Vagina (tissue), 2 donors: ENCODE measurements at places on chromosomes 7 and 10. TPM values are rescaled to one million over a fixed set of nuclear protein-coding genes. Genes with fewer than 3 reads are reported as not detected.

DNA sequence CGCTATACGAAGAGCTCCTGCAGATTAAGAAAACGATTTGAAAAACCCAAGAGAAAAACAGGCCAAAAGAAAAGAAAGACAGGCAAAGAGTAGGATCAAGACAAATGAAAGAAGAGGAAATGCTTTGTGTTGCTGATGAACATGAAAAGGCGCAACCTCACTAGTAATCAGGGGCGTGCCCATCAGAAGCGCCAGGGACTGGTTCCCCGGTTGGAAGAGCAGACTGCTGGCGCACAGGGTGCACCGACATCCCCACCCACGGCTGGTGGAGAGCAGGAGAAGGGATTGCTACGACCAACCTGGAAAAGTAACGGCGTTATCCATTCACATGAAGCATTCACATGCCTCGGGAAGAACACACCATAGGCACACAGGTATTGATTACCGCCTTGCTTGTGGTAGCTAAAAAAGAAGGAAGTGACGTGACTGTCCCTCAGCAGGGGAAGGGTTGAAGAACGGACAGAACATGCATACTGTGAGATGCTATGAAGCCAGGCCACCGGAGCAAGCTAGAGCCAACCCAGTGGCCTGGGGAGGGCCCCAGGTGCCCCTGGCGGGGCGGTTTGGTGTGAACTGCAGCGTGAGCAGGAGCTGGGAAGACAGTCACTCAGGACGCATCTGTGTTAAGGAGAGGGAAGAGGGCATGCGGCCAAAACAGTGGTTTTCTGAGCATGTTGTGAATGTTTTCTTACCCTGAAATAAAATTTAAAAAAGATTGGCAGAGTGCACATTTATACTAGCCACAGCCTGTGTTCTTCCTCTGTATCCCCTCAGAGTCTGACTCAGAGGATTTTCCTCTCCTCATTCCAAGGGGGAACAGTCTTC lies 18.3 kb downstream of the AGAP3 start:
- H3K36me3 ChIP-seq, result no peaks in the 10 kb centered on the region
- no peaks in the 10 kb centered on the region for H3K27me3 ChIP-seq
- peaks cover 24% of the 10 kb centered on the region for H3K4me1 ChIP-seq
- peak overlapping the region; percentile 11 for H3K27ac ChIP-seq

DNA sequence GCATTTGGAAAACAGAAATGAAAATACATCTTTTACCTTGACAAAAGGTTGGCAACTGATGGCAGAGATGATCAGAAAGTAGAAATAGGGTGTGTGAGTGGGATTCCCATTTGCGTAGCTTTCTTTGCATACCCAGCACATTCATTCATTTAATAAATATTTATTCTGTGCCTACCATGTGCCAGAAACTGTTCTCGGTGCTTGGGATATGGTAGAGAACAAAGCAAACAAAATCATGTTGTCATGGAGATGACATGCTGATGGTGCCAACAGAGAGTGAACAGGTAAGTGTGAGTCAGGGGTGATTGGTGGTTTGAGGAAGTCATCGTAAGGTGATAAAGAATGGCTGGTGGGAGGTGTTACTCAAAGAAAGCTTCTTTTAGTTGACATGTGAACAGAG lies 45.4 kb downstream of the CACNB2 start:
- H3K27me3 ChIP-seq, result no peaks in the 10 kb centered on the region
- no peak overlapping the region for H3K27ac ChIP-seq
- H3K4me1 ChIP-seq, result no peaks in the 10 kb centered on the region
- H3K36me3 ChIP-seq, result no peaks in the 10 kb centered on the region

- H3K27ac ChIP-seq, result no peak overlapping the region
- no peaks in the 10 kb centered on the region for H3K27me3 ChIP-seq
- no peaks in the 10 kb centered on the region for H3K4me1 ChIP-seq
- H3K36me3 ChIP-seq, result no peaks in the 10 kb centered on the region
- DNase-seq, result no peak
- H3K4me3 ChIP-seq, result no peak overlapping the region
Measured at GRCh38 chr10:37992083-37992482, 15.6 kb upstream of the ZNF25 start.

GRCh38 chr7:149638566-149639320 lies 134.6 kb downstream of the ZNF467 start:
- H3K36me3 ChIP-seq, result no peaks in the 10 kb centered on the region
- no peak overlapping the region for H3K27ac ChIP-seq
- H3K27me3 ChIP-seq, result no peaks in the 10 kb centered on the region

The VAX1 gene
- not detected for total RNA-seq

DNA sequence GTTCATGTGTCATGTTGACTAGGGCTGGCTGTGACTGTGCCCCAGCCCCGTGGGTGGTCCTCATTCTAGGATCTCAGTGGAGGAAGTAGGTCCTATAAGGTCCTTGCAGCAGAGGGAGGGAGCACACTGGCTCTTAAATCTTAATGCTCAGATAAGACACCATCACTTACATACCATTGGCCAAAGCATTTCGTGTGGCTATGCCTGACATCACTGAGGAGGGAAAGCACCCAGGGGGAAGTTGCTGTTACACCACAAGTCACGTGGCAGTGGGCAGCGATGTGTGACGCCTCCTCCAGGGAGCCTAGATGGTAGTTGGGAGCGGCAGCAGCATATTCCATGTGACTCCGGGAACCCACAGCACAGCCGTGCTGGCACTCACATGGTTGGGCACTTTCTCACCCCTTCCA lies 224.7 kb upstream of the SH2B2 start:
- DNase-seq, result no peak
- no peak overlapping the region for H3K27ac ChIP-seq
- H3K4me3 ChIP-seq, result no peak overlapping the region
- H3K27me3 ChIP-seq, result no peaks in the 10 kb centered on the region
- no peaks in the 10 kb centered on the region for H3K36me3 ChIP-seq
- peaks cover 19% of the 10 kb centered on the region for H3K4me1 ChIP-seq

DNA sequence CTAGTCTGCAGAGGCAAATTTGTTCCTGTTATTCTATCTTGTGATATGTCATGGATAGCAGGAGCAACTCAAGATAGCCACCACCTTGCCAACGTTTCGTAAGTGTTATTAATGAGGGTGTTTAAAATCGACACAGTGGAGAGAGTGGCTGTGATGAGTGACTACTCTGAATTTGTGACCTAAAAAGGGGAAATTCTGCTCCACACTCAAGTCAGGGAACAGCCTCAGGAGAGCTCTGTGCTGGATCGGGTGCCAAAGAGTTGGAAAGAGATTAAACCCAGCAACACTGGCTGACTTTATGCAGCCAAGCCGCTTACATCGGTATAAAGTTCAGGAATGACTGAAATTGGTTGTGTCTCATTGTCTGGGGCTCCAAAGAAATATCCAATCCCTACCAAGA lies 9.5 kb downstream of the TACC2 start:
- H3K27ac ChIP-seq, result no peak overlapping the region
- no peak for DNase-seq
- no peaks in the 10 kb centered on the region for H3K36me3 ChIP-seq
- H3K4me1 ChIP-seq, result peaks cover 23% of the 10 kb centered on the region
- H3K4me3 ChIP-seq, result no peak overlapping the region

DNA sequence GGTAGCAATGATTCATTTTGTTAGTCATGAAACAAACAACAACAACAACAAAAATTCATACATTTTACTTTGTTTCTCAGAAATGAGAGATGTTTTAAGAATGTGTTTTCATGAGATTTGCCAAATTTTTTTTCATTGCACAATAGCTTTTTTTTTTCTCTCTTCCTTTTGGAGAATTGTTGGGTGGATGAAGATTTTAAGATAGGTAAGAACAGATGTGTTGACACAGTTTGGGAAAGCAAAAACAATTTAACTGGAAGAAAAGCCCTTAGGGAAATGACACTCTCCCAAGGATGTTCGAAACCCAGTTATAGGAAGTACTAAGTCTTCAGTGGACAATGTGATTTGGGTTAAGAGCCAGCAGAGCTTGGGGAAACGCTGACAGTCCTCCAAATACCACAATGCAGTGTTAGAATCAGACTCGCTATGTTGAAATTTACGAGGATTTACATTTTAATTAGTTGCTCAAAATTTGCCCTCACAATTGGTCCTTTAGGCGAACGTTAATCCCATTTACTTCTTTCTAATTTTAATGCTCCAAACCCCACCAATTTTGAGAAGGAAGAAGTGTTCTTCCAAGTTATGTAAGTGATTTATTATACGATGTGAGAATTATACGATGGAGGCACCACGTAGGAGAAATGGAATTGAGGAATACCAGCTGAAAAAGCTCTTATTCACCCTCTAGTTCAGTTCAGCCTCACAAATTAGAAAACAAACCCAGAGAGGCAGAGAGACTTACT lies 61.2 kb downstream of the HHEX start:
- no peaks in the 10 kb centered on the region for H3K27me3 ChIP-seq
- H3K27ac ChIP-seq, result no peak overlapping the region
- H3K4me1 ChIP-seq, result no peaks in the 10 kb centered on the region

DNA sequence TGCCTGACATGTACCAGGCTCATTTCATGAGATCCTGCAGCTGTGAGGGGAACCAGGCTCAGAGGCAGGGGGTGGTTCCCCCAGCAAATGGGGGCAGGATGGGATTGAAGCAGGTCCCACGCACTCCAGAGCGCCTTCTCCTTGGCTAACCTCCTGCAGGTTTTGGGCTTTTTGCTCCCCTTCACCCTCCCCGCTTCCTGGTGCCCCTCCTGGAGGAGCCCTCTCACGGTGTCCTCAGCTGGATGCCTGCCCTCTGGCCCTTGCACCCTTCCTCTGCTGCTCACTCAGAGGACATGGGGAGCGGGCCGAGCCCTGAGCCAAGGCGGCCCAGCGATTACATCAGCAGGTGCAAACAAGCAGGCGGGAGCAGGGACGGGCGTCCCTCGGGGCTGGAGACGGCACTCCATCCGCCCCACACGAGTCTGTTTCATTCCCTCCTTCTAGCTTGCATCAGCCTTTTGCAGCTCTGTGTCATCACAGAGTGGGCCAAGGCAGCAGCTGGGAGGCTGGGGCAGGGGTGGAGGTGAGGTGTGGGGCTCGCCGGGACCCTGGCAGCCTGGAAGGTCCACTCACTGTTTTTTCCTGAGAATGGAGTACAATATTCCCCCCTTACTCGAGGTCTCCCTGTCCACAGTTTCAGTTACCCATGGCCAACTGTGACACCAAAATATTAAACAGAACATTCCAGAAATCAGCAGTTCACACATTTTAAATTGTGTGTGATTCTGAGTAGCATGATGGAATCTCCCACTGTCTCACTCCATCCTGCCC lies 52.7 kb upstream of the SLC29A3 start:
- no peaks in the 10 kb centered on the region for H3K27me3 ChIP-seq
- no peak overlapping the region for H3K27ac ChIP-seq
- H3K36me3 ChIP-seq, result no peaks in the 10 kb centered on the region
- peaks cover 48% of the 10 kb centered on the region for H3K4me1 ChIP-seq
- no peak overlapping the region for H3K4me3 ChIP-seq

The PCLO gene
- 10.8 TPM for total RNA-seq

The ELAPOR2 gene
- total RNA-seq, result 5.6 TPM

The SPDYE8 gene
- not detected for total RNA-seq

The SORBS1 gene
- total RNA-seq, result 116 TPM

The PSD gene
- 6.4 TPM for total RNA-seq

DNA sequence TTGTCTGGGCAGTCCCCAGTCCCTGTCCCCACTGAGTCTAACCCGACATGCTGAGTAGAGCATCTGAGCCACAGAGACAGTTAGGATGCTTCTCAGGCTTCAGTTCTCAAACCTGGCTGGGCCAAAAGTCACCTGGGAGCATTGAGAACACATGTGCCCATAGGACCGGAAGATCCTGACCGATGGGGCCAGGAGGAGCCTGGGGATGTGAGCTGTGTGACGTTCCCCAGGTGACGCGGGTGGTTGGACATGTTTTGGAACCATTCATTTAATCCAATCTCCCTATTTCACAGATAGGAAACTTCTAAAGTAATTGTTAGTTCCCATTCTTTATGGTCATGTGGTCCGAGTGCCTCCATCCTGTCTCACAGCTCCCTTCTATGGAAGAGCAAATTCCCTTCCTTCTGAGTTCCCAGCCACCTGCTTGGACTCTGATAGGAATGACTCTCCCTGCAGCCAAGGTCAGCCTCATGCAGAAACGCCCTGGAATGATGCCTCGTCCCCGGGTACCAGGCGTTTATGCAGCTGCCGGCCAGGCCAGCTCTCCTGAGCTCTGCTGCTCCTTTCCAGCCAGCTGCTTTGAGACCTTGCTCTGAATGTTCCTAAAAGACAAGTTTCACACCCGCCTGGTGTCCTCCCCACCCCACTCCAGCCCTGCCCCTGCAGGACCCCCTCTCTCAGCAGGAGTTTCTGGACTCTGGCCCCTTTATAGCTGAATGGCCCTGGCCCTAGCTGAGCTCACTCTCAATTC lies 166.5 kb upstream of the RHEB start:
- H3K36me3 ChIP-seq, result no peaks in the 10 kb centered on the region
- H3K27ac ChIP-seq, result peak overlapping the region; percentile 24
- H3K4me1 ChIP-seq, result peaks cover 39% of the 10 kb centered on the region
- H3K4me3 ChIP-seq, result no peak overlapping the region
- H3K27me3 ChIP-seq, result no peaks in the 10 kb centered on the region

DNA sequence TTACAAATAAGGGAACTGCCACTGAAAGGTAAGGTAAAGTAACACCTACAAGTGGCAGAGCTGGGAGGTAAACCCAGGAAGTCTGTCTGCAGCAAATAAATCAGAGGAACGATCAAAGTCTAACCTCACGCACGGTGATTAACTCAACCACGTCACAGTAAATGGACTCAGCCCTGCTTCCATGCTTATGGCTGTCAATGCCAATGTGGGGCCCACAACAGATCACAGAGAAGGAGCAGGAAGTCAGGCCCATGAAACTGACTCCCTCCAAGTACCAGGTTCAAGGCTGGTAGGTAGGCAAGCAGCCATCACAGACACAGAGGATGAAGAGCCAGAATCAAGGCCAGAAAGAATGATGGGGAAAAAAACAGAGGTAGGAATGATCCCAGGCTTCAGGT lies 38.0 kb upstream of the ACSL5 start:
- no peak overlapping the region for H3K27ac ChIP-seq
- no peaks in the 10 kb centered on the region for H3K27me3 ChIP-seq
- H3K36me3 ChIP-seq, result no peaks in the 10 kb centered on the region

The KNDC1 gene
- 3.4 TPM for total RNA-seq

The PON1 gene
- total RNA-seq, result not detected

- no peaks in the 10 kb centered on the region for H3K27me3 ChIP-seq
- H3K36me3 ChIP-seq, result no peaks in the 10 kb centered on the region
- no peak overlapping the region for H3K4me3 ChIP-seq
- no peaks in the 10 kb centered on the region for H3K4me1 ChIP-seq
- peak; percentile 55 for DNase-seq
- no peak overlapping the region for H3K27ac ChIP-seq
Measured at GRCh38 chr7:45988405-45989057, 67.5 kb upstream of the IGFBP3 start.

GRCh38 chr7:87413029-87413428 lies 62.5 kb downstream of the ABCB4 start:
- no peak overlapping the region for H3K27ac ChIP-seq
- H3K4me3 ChIP-seq, result no peak overlapping the region
- H3K27me3 ChIP-seq, result no peaks in the 10 kb centered on the region
- DNase-seq, result no peak

GRCh38 chr7:3682028-3682710 lies 381.1 kb downstream of the SDK1 start:
- H3K27ac ChIP-seq, result no peak overlapping the region
- no peaks in the 10 kb centered on the region for H3K4me1 ChIP-seq
- no peak for DNase-seq

GRCh38 chr7:106488465-106488864 lies 172.5 kb downstream of the CCDC71L start:
- no peaks in the 10 kb centered on the region for H3K36me3 ChIP-seq
- peaks cover 19% of the 10 kb centered on the region for H3K4me1 ChIP-seq
- no peaks in the 10 kb centered on the region for H3K27me3 ChIP-seq
- DNase-seq, result no peak

The CYP3A7 gene
- not detected for total RNA-seq

The RBP3 gene
- not detected for total RNA-seq

GRCh38 chr7:40763319-40764287 lies 628.8 kb downstream of the SUGCT start:
- H3K4me1 ChIP-seq, result no peaks in the 10 kb centered on the region
- no peaks in the 10 kb centered on the region for H3K27me3 ChIP-seq
- no peak overlapping the region for H3K27ac ChIP-seq
- no peaks in the 10 kb centered on the region for H3K36me3 ChIP-seq
